ENCODE measurements at places on chromosomes 1 and 21. TPM values are rescaled to one million over a fixed set of nuclear protein-coding genes. Genes with fewer than 3 reads are reported as not detected.

- no peaks in the 10 kb centered on the region for H3K36me3 ChIP-seq
- H3K27ac ChIP-seq, result no peak overlapping the region
- DNase-seq, result no peak
- no peak overlapping the region for H3K4me3 ChIP-seq
Measured at GRCh38 chr1:96978444-96978843, 256.9 kb downstream of the PTBP2 start.

SLC37A1 gene
- total RNA-seq, result 30.3 TPM

DNA sequence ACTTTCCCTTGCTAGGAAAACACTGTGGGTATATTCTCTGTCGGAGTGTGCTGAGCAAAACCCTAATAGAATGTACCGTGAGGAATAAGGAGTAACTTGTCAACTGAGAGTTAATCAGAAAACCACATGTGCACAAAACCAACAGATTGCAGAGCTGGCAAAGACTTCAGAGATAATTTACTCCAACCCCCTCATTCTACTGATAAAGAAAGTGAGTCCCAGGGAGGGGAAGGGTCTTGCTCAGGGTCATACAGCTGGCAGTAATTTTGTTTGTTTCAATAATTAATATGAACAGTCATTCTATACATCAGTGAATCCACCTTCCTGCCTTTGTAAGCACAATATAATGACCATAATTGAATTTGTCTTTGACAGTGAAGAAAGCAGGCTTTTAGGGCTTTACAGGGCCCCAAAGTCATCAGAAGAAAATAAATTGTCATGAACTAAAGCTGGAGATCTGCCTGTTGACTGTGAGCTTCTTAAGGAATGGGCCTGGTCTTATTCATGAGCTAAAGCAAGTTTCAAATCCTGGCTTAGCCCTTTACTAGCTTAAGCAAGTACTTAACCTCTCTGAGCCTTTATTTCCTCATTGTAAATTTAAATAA lies 67.2 kb upstream of the HOOK1 start:
- H3K27me3 ChIP-seq, result no peaks in the 10 kb centered on the region
- H3K4me3 ChIP-seq, result no peak overlapping the region
- H3K36me3 ChIP-seq, result no peaks in the 10 kb centered on the region

DNA sequence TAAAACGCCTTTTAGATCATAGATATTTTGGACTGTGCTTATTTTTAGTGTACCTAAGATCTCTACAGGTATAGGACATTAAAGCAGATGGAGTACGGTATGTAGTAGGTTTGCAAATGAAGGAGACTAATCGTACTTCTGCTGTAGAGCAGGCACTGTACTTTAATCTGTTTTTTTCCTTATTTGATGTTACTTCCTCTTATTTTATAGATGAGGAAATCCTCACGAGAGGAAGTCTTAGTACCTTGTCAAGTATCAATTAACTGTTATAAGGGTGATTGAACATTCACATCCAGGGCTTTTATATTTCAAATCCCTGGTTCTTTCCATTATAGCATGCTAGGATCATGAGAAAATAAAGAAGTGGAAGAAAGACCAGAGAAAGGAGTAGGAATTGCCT lies 41.1 kb downstream of the CACHD1 start:
- H3K27ac ChIP-seq, result no peak overlapping the region
- DNase-seq, result no peak

DNA sequence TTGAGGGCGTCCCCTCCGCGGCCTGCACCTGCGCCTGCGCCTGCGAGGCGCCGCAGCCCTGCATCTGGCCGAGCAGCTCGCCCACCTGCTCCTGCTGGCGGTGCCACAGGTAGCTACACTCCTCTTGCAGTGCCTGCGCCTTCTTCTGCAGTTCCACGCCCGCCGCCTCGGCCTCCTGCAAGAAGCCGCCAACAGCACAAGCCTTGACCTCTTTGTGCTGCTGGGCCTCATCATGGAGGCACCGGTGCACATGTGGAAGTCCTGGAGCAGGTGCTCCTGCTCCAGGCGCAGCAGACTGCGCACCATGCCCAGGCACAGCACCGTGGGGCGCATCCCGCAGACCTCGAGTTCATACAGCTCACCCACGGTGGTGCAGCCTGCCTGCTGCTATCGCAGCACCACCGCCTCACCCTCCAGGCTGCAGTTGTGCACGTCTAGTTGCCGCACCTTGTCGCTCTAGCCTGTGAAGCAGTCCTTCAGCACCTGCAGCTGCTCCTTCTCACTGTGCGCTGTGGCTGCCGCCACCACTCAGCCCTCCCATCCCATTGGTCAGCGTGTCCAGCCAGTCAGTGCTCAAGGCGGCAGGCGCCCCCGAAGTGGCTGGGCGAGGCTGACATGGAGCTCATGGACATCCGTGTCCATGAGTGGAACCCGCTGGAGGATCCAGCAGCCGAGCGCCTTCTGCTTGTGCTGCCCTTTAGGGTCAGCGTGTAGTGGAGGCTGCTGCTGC lies 12.2 kb upstream of the CD2 start:
- no peaks in the 10 kb centered on the region for H3K27me3 ChIP-seq
- H3K27ac ChIP-seq, result no peak overlapping the region
- no peak for DNase-seq
- 0 out of 2 replicates have a peak, but pooled peaks cover 4% of the 10 kb centered on the region for H3K36me3 ChIP-seq
